ENCODE measurements at places on chromosomes 3 and 15.

DNA sequence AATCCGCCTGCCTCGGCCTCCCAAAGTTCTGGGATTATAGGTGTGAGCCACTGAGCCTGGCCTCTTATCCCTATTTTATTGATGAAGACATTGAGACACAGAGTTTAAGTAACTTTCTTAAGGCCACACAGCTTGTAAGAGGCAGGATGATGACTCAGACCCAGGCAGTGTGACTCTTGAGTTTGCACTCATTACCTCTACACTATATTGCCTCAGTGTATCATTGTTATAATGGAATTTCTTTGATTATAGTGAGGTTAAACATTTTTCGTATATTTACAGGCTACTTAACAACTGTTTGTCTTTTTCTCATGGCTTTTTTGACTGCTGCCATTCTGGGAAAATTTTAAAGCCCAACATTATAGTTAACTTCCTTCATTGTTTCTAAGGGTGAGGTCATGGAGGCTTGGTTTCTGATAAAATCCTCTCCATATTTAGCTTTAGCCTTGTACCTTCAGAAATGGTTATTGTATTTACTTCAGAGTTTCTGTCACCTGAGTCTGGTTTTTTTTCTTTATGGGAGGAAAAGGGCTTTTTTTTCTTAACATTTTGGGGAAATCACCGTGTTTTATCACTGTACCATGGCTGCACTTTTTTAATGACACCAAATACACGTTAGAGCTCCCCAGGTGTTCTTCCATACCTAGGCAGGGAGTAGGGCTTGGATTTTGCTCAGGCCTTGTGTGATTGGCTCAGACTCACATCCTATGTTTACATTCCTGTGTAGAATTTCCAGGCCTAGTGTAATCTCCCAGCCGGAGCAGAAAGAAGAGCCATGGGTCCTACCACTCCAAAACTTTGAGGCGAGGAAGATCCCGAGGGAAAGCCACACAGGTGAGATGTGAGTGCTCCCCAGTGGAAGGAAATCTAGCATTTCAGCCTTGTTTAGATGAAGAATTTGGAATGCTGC lies 6.3 kb downstream of the ZNF774 start:
- DNase-seq: no peak

DNA sequence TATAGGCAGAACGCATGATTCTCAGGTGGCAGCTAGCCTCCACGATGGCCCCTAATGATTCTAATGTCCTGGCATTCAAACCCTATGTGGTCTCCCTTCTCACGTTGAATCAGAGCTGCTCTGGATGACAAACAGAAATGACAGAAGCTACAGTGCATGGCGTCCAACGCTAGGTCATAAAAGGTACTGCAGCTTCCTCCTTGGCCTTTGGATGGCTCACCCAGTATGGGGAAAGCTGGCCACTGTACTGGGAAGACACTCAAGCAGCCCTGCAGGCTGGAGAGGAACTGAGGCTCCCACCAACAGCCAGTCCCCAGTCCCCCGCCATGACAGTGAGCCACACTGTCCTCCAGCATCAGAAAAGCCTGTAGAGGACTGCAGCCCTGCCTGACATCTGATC lies 286.3 kb downstream of the FAM43A start:
- DNase-seq: no peak

DNA sequence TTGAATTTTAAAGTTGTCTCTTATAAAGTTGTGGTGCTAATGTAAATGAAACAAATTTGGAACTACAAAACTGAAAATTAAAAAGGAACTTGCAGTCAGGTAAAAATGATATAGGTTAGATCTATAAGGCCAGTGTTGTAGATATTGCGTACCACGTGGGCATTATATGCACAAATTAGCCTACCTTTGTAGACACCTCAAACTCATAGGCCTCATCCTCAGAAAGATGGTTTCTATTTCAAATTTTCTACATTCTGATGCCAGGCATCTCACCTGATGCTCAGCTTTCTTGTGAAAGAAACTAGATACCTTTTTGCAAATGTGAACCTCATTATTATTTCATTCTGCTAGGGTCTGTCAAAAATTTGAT lies 25.6 kb downstream of the TMEM207 start:
- DNase-seq: no peak

DNA sequence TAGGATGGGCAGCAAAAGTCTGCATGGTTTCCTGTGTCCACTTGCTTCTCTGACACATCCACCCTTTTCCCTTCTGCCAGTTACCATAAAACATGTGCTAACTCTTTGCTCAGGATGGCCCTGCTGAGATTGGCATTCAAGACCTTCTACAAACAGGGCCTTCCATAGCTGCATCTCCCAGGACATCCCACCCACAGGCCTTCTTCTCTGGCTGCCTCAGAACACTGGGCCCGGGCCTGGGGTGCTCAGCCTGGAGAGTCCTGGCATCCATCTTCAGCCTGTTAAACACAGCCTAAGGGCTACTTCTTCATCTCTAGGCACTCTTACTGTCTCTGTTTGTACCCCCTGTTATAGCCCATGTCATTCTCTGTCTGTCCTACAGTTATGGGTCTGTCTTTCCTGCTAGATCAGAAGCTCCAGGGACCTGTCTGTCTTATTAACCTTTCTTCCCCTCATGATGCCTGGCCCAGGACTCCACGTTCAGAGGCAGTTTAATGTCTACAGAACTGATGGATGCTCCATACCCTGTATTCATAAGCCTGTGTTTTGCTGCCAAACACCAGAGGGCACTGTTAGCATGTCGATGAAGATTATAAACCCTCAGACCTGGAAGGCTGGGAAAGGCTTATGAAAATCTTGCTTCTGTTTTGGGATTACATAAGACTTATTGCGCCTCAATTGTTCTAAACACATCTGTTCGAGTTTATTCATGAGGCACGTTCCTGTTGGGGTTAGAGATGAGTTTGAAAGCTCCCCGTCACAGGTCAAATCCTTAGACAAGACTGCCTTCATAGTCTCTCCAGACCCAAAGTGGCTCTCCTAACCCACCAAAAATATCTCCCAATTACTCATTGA lies 16.5 kb downstream of the SEMA3G start:
- DNase-seq: peak; percentile 66

DNA sequence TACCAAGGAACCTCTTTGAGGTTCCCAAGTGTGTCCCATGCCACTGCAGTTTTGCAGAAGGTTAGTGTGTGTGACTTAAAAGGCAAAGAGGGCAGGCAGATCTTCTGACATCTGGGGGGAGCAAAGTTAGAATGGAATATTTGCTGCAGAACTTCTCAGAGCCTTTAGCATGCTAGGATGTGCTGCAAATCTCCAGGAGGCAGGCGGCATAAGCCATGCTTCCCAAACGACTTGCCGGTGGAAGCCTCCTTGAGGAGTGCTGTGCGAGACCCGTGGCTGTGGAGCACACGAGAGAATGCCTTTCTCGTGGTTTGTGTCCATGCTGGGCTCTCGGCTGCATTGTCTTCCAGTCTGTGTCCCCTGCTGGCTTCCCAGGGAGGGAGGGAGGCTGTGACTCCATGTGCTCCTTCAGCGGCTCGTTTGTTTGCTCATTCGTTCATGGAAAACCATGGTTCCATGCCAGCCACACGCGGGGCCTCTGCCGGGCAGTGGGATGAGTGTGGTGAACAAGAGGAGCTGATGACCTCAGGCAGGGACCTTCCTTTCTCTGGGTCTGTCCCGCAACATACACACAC lies 13.8 kb downstream of the HDAC11 start:
- DNase-seq: no peak

DNA sequence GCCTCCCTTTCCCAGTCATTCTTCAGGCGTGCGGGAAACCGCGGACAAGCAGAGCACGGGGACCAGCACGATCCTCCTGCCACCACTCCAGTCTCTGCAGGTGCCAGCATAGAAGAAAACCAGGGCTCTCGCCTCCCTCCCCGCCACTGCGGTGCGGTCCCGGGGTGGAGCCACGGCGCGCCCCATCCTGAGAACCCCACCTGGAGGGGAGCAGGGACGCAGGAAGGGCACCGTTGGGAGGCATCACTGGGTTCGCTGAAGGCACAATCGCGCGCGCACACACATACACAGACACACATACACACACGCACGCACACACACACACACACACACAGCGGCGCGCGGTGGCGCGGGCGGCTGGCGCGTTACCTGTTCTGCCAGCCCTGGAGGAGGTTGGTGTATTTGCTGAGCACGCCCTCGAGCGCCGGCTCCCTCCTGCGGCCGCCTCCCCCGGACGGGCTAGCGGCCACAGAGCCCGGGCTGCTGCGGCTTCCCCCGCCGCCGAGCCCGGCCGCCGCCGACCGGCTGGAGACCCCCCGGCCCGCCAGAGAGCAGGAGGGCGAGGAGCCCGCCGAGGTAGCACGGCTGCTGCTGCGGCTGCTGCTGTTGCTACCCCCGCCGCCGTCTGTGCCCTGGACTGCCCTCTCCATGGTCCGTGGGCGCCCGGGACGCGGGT lies 394 bp downstream of the OSBPL10 start:
- no peak for DNase-seq

DNA sequence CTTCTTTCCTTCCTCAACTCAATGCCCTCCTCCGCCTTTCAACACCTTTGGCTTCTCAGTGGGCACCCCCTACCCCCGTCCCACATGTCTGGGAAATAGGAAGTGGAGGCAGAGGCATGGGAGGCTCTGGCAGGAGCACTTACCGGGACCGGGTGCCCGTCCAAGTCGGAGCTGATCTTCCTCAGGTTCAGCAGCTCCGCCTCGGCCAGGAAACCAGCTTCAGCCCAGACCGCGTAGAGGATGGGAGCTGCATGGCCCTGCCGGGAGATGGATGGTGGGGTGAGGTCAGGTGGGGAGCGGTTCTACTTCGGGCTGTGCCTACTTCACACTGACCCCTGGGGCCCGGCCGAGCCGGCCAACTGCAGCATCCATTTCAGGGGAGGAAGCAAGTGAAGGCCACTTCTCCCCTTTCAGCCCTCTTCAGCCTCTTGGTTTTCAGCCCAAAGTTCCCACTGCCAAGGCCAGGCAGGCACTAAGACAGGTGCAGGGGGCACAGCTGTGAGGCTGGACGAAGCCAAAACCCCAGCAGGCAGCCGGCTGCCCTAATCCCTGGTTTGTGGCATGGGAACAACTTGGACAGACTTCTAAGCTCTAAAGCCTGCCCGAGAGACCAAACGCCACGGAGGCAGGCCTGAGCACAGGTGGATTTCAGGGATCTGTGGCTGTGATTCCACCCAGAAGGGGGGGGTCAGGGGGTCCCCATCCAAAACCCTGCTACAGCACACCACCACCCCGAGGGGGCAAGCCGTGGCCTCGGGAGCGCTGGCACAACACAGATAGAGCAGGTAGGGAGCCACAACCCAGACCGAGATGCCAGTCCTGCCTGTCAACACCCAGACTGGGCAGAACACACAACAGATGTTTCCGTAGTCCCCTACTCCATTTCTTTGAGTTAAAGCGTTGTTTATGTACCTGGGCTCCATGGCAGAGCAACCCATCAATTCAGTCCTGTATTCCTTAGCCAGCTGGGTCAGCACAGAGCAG lies 14.5 kb downstream of the TKT start:
- no peak for DNase-seq

GRCh38 chr3:71101014-71101413 lies 482.5 kb downstream of the FOXP1 start:
- DNase-seq: peak; percentile 52

DNA sequence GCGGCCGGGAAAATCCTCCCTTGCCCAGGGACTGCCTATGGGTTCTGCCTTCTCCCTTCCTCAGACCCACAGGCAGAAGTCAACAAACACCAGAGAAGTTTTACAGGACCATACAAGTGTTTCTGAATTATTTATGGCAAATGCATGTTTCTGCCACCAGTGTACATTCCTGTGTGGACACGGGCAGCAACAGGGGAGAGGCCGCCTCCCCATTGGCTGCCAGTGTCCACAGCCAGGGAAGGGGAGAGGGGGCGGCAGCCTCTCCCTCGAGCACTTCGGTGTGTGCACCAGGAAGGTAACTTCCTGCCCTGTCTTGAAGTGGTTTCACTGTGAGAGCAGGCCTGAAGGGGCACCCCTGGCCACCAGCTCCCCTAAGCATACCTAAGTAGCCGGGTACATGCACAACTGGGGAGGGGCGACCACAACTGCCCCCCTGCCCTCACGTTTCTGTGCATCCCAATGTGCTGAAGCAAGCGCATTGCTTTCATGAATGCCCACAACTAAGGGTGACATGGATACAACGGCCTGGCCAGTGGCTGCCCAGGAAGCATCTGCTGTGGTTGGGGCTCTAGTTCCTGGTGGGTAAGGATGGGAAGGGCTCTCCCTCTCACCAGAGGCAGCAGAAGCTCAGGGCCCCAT lies 14.8 kb upstream of the SHISA5 start:
- no peak for DNase-seq

GRCh38 chr15:58597943-58598828 lies 151.3 kb downstream of the ADAM10 start:
- DNase-seq: no peak

- DNase-seq: no peak
Measured at GRCh38 chr3:24958271-24958670, 463.6 kb upstream of the THRB start.

DNA sequence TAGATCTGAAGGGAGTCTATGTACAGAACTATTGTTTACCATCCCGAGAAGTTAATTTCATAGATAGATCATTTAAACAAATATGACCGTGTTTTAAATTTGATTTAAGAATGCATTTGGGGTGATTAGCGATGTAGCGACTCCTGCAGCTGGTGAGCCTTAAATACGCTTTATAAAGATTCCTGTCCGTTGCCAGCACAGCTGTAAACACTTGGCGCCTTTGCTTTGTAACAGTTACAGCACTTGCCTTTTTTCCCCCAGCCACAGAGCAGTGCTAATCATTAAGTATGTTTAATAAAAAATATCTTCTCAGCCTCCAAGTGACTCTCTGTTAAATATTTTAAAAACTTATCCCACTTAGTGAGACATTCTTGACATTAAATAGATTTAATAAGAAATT lies 333.8 kb downstream of the FEZF2 start:
- no peak for DNase-seq

DNA sequence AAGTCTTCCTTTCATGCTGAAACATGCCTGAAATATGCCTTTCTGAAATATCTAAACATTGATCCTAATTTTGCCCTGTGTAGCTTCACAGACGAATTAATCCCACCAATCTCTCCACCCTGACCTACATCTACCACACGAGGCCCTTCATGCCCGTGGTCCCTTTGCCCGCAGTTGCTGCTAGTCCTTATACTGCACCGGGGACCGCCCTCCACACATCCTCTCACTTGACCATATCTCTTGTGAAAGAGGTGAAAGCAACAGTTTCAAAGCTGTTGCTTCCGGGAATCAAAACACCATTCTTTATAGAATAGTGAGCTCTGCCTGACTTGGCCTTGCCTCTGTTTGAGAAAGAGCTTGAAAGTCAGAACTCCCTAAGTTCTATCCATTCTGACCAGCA lies 499.5 kb downstream of the NTRK3 start:
- no peak for DNase-seq

DNA sequence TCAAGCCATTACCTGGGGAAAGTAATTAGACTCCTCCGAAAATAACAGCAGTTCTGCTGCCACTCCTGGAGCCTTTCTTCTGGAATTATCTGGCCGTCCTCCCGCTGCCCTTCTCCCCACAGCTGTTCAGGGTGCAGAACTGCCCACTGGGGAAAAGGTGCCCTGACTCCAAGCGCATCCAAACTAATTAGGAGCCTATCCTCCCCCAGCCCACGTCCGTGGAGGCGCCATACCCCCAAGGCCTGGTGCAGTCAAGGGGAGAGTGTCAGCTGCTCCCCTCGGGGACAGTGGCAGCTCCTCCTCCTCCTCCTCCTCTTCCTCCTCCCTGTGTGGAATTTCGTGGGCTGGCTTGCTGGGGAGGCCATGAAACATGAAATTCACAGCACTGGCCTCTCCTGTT lies 177.2 kb downstream of the XXYLT1 start:
- no peak for DNase-seq

All from HFF-Myc (cell line).